ENCODE measurements at places on chromosomes 3 and 15.
A peak's percentile ranks its signal among the peaks of the same experiment; 100 is the strongest.

DNA sequence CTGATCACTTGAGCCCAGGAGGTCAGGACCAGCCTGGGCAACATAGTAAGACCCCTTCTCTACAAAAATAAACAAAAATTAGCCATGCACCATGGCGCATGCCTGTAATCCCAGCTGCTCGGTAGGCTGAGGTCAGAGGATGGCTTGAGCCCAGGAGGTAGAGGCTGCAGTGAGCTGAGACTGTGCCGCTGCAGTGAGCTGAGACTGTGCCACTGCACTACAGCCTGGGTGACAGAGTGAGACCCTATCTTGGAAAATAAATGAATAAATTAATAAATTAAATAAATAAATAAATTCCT, 10.8 kb downstream of the SHISA5 start:
- DNase-seq: no peak

DNA sequence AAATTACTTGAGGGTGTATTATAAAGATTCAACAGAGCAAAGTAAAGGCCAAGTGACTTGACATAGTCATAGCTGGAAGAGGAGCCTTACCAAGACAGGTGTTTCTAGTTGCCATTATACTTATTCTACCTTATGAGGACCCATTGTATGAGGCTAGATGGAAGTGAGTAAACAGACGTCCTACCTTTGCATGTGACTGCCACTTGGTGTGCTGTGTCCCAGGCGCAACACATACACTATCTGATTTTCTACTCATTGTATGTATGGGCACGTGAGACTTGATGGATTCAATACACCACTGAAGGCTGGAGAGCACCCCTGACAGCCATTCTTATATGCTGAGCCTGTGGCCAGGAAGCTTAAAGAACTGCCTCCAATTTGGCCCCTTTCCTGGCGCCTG, 40.5 kb downstream of the BOC start:
- DNase-seq: no peak

DNA sequence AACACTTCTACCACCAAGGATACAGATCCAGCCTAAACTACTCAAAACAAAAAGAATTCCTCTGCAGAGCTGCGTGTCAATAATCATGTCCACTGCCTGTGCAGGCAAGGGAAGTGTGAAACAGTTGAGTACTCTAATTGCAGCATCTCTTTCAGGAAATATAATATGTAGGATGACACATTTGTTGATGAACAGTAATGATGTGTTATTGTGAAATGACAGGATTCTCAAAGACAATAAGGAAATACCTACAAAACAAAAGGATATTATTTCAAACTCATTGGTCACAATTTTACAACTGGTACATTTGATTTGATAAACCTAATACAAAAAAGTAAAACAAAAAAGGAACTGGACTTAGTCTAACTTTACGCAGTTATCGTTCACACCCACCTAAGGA, 4.4 kb downstream of the SPG11 start:
- DNase-seq: no peak

DNA sequence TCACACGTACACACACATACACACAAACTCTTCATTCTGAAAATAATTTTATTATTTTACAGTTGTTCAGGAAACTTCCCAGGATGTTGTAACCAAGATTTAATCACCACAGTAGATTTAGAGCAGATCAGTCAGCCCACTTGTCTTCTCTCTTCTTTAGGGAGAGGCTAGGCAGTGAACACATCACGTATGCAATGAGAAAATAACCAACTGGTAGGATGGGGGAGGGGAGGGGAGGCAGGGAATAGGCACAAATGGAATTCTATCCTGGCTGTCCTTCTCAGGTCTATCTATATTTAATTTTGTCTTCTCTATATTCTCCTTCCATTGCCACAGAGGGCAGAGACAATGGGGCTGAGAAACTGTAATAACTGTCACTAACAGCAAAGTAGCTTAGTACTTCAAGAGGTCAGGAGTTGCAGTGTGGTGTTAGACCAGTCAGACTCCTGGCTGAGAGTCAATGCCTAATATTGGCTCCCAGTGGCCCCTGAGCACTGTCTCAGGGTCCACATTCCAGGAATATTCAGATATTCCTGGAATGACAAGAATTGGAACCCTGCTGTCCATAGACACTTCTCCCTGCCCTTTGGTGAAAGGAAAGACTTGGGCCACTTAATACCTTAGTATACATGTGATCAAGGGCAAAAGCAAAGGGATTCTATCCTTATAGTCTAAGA, 2.6 kb upstream of the HCLS1 start:
- no peak for DNase-seq

DNA sequence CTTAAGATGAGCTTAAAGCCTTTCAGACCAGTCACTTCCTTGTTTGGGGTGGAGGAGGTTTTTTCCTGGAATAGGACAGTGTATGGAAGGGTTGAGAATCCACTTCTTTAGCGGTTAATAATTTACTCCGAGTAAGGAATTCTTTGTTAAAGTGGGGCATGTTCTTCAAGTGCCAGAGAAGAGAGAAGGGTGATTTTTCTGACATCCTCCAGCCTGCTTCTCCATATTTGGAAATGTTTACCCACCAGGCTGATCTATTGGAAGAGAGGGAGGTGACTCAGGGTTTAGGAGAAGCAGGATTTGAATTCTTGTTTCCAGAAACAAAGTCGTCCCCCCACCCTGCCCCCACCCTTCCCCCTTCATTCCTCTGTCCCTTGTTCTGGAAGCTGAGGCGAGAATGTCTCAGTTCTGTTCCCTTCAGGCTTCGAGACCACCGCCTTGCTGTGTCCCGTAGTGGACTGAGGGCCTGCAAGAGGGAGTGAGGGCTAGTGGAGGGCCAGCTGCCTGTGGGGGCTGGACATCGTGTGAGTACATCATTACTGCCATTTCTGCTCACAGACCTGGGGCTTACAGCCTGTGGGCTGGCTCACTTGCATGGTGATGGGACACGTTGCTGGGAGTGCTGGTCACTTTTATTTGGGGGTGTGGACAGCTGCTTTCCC, 58.5 kb downstream of the LPP start:
- no peak for DNase-seq

GRCh38 chr15:51191766-51192165, 97.1 kb upstream of the TNFAIP8L3 start:
- DNase-seq: no peak

DNA sequence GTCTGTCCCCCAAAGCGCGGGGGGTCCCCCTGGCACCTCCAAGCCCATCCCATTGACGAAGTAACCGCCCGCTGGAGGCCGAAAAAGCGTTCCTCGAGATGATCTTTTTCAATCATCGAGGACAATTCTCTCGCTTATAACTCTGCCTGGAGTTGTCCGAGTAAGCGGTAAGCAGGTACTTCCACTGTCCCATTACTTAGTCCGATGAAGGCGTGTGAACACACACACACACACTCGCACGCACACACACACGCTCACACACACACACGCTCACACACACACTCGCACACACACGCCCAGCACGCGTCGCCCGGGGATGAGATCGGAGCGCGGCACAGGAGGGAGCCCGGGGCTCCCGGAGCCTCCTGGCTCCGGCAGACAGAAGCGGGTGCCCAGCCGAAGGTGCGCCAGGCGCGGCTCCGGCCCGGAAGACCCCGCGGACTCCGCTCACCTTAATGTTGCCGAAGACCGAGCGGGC, 430 bp downstream of the SLCO2A1 start:
- no peak for DNase-seq

DNA sequence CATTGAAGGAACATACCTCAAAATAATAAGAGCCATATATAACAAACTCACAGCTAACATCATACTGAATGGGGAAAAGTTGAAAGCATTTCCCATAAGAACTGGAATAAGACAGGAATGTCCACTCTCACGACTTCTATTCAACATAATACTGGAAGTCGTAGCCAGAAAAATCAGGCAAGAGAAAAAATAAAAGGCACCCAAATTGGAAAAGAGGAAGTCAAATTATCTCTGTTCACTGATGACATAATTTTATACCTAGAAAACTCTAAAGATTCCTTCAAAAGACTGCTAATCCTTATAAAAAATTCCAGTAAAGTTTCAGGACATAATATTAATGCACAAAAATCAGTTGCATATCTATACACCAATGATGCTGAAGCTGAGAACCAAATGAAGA, 34.9 kb downstream of the SLC2A2 start:
- DNase-seq: no peak

GRCh38 chr3:143121241-143122088, 1.9 kb downstream of the CHST2 start:
- DNase-seq: peak; percentile 48

All from stimulated activated CD8-positive, alpha-beta memory T cell treated with anti-CD3 and anti-CD28 coated beads, Interleukin-7, amount 100 ng/mL, for 1 hour (primary cell).